NCI-H774 (cell line): ENCODE measurements at places on chromosomes 3 and 15.
A peak's percentile ranks its signal among the peaks of the same experiment; 100 is the strongest.

DNA sequence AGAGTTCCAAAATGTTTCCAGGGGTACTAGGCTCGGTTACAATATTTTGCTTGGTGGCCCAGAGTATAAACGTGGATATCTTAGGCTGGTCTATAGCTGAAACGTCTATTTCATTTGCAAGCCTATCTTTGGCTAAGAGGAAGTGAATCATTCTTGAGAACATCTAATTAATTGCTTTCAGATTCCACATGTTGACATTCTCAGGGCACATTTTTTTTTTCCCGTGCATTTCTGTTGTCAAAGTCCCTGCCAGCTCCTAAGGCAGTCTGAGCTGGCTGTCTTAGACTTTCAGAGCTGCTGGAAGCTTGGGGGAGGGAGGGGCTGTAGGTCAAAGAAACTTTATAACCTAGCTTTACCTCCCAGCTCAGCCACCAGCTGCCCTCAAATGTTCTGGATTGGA is 23.2 kb upstream of the LAMP3 start:
- no peak for DNase-seq

DNA sequence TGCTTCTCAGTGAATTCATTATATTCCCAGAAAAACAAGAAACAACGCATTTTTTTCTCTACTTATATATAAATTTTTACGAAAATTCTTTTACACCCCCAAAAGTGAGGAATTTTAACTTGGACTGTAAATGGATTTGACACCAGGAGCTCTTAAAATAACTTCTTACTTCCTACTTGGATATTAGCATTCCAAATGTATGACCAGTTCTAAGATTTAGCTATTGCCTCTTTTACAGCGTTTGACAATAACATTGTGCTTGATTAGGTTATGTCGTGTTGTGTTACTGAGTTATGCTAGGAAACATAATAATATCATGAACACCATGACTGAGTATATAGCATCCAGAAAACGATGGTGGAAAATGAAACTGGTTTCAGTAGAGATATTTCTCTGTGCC is 177.0 kb downstream of the CNTN6 start:
- no peak for DNase-seq

DNA sequence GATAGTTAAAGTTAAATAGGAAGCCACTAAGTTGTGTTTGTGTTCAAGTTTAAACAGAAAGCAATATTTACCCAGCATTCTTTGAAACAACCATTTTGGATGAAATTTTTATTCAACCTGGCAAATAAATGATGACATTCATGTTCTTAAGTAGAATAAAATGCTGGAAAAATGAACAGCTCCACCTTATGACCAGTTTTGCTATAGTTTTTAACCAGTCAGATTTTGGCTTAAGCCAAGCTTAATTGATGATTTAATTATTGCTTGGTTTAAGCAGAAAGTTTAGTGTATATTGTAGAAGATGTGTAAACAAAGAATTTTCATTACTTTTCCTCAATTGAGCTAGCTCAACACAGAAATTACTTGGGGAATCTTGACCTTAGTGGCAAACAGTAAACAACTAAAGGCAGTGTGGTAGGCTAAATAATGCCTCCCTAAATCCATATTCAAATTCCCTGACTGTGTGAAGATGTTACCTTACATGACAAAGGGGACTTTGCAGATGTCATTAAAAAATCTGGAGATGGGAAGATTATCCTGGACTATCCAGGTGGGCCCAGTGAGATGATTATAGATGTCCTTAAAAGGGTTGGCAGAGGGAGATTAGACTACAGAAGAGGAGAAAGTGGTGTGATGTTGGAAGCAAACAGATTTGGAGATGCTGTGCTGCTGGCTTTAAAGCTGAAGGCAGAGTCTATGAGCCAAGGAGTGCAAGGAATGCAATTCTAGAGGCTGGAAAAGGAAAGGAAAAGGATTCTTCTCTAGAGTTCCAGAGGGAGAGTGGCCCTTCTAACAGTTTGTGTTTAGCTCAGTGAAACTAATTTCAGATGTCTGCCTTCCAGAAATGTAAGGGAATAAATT is 448.6 kb upstream of the GOLIM4 start:
- no peak for DNase-seq

- DNase-seq: peak; percentile 96
Observed at GRCh38 chr3:195401943-195402342, 40.9 kb downstream of the ACAP2 start.

DNA sequence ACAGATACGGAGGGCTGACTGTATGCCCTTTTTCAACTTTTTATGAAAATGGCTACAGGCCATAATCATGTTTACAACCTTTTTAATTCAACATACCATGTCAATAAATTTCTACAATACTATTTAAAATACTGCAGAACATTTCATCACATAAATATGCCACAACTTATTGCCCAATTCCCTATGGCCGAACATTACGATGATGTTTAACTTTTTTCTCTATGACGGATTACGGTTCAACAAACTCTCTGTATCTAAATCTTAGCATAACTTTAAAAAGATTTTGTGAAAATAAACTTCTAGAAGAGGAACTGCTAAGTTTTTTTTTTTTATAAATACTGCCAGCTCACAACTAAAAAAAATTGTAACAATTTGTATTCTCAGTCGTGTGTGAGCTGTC is 220.4 kb downstream of the OSBPL10 start:
- no peak for DNase-seq

DNA sequence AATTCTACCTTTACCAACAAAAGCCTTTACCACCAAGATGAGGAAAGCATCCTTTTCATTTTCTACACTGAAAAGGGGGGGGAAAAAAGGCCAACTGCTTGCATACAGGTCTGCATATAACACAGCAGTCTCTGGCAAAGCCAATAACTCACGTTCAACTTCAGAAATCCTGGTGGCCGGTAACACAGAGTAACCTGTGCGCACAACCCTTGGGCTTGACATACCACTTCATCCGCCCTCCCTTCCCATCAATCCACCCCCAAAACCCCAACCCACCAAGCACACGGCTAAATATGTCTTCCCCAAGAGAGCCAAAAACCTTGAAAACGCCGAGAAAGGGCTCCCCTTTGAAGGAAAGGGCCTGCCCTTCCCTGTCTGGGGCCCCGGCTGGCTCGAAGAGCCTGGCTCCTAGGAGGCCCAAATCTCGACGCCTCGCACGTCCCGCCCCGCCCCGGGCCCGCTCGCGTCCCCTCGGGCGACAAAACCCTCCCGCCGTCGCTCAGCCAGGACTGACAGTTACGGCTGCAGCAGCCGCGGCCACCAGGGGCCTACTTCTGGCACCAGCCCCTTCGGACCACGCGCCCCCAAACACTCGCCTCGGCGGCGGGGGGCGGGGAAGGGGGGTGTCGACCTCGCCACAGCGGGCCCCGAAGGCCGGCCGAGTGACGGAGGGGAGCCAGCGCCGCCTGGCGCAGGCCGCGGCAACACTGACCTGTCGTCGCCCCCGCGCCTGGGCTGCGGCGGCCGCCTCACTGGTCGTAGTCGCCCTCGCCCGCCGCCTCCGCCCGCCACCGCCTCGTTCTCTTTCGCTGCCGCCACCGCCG is 835 bp downstream of the UBE3A start:
- no peak for DNase-seq

- no peak for DNase-seq
Observed at GRCh38 chr3:56294286-56294685, 174.0 kb downstream of the ERC2 start.
